K562 (cell line): ENCODE measurements at places on chromosomes 5 and 9. TPM values are rescaled to one million over a fixed set of nuclear protein-coding genes. Genes with fewer than 3 reads are reported as not detected.

Gene AJM1
- total RNA-seq: 3.2 TPM in 2 replicates

Gene IFNB1
- total RNA-seq: not detected in 2 replicates

Gene PCDHGA11
- total RNA-seq: 0.04 TPM in 1 of 2 replicates, not detected in the other

Gene PCSK1
- total RNA-seq: not detected in 2 replicates

Gene PDZD2
- 0.02 and 0.13 TPM in 2 replicates for total RNA-seq

Gene SPINK5
- 0.29 TPM in 2 replicates for total RNA-seq

Gene LSM11
- total RNA-seq: 6.2 and 6.7 TPM in 2 replicates

DNA sequence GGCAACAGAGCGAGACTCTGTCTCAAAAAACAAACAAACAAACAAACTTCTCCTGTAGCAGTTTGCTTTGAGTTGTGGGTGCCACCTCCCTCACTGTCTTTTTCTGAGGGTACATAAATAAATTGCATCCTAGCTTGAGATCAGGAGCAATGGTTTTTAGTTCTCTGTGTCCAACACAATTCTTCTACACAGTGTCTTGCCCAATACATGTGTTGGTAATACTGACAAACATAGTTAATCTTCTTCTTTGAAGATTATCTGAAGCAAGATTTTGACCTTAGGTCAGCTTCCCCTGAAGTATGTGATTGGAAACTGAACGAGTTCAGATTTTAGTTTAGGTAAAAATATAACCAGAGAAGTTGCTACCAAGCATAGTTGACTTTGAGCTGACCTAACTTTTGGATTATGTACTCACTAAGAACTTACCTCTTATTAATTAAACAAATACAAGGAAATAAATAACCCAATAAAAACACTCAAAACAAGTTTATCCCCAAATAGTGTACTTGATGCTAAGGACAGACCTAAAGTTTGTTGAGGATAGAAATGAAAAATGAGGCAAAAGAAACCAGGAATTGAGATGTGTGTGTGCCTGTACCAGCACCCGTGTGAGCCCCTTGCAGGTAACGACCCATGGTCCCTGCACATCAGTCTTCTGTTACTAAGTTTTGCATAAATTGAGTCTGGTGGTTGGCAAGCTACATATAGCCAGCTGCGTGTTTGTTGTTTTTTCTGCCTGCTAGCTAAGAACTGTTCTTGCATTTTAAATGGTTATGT is 16.2 kb downstream of the TJP2 start:
- no peak overlapping the region for H3K27ac ChIP-seq
- peaks cover 8% of the 10 kb centered on the region for H3K4me1 ChIP-seq
- no peak for DNase-seq
- H3K36me3 ChIP-seq: no peaks in the 10 kb centered on the region; the same call in 2 of the 3 replicates

DNA sequence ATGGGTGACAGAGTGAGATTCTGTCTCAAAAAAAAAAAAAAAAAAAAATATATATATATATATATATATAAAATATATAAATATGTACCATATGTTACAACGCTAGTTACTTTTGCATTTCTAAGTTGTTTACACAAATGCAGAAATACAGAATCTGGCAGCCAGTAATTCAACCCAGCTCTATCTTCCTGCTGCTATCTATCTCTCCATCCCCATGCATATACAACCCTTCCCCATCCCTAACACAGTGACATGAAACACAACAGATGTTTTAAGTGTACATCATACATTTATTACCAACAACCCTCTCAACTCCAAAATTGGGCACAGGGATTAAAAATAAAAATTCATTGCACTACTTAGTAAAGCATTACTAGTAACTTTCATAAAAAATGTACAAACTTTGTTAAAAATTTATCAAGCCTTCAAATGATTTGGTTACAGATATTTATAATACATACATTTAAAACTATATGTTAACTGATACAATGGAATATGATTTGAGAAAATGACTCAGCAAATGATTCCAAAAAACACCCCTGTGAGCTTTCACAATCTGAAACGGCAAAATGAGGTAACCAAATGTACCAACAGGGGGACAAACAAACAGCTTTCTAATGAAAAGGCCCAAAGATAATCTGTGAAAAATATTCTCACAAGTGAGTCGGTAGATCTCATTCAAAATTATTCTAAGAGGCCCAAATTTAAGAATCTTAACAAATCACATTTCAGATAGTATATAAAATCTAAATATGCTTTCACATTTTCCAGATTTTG is 63.8 kb downstream of the RNF38 start:
- no peaks in the 10 kb centered on the region for H3K27me3 ChIP-seq
- no peak for DNase-seq
- peaks cover 29% of the 10 kb centered on the region; the same call in 2 of the 3 replicates for H3K36me3 ChIP-seq
- no peak overlapping the region for H3K27ac ChIP-seq

GRCh38 chr9:84283946-84284345 is 56.6 kb downstream of the SLC28A3 start:
- no peaks in the 10 kb centered on the region for H3K4me1 ChIP-seq
- no peak overlapping the region for H3K4me3 ChIP-seq

DNA sequence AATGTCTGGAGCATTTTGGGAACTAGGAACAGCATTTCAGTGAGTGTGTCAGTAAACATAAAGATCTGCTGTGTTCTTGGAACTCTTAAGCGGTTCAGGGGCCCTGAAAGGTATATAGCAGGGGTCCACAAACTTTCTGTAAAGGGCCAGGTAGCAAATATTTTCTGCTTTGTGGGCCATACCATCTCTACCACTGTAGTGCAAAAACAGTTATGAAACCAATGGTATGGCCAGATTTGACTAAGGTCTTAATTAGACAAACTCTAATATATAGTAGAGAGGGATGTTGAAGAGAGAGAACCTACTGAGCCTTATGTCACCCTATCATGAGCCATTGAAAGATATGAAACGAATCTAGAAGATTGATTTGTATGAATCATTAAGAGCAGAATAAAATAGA is 5.3 kb downstream of the TNPO1 start:
- no peak overlapping the region for H3K4me3 ChIP-seq
- H3K27ac ChIP-seq: no peak overlapping the region
- no peak for DNase-seq

- no peaks in the 10 kb centered on the region for H3K36me3 ChIP-seq
- no peaks in the 10 kb centered on the region for H3K27me3 ChIP-seq
- no peak for DNase-seq
- no peak overlapping the region for H3K4me3 ChIP-seq
Measured at GRCh38 chr5:164497311-164498064, 992.1 kb downstream of the MAT2B start.

DNA sequence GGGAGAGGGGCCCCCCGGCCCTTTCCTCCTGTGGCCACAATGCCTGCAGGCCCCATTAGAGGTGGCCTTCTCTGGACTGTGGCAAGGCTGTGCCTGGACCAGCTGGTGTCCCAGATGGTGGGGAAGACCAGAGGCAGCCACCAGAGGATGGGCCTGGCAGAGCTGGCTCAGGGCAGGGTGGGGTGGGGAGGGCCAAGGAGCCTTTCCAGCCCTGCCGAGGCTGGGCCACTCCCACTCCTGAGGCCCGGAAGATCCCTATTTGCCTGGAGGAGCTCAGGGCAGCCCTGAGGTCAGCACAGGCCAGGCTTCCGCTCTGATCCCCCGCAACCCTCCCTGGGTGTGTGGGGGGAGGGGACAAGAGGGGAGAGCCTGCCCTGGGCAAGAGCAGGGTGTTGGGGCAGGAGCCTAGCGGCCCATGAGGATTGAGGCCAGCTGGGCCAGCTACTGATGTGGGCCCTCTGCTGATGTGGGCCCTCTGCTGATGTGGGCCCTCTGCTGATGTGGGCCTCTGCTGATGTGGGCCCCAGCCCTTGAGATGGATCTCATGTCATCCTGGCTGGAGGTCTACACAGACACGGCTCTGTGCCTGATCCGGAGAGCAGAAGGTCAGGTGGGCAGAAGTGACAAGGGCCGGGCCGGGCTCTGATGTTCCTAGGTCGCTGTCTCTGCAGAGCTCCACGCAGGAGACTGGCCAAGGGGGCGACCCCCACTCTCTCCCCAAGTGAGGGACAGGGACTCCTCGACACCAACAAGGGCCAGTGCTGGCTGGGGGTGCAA is 6.0 kb downstream of the MRPS2 start:
- peak; percentile 83 for DNase-seq
- H3K4me3 ChIP-seq: no peak overlapping the region
- peaks cover 32% of the 10 kb centered on the region for H3K4me1 ChIP-seq

DNA sequence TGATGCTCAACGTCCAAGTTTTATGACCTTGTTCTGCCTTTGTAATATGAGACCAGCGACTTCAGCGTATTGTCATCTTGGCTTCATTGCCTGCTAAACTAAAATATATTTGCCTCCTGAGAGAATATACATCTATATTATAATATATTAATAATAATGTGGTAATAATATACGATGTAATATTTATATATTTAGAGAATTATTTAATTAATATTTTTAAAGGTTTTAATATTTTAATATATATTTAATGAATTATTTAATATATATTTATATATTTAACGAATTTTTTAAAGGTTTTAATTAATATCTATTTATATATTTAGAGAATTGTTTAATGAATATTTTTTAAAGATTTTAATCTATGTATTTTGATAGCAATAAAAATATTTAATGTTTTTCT is 700.7 kb downstream of the TAF11L14 start:
- H3K27ac ChIP-seq: no peak overlapping the region
- no peaks in the 10 kb centered on the region for H3K27me3 ChIP-seq
- H3K4me1 ChIP-seq: no peaks in the 10 kb centered on the region
- H3K36me3 ChIP-seq: no peaks in the 10 kb centered on the region
- no peak overlapping the region for H3K4me3 ChIP-seq

GRCh38 chr5:178453224-178453623 is 137.0 kb downstream of the COL23A1 start:
- H3K27me3 ChIP-seq: no peaks in the 10 kb centered on the region
- H3K27ac ChIP-seq: no peak overlapping the region
- H3K4me1 ChIP-seq: peaks cover 42% of the 10 kb centered on the region
- DNase-seq: peak; percentile 67

- H3K4me1 ChIP-seq: no peaks in the 10 kb centered on the region
- H3K27ac ChIP-seq: no peak overlapping the region
- no peaks in the 10 kb centered on the region for H3K36me3 ChIP-seq
- H3K27me3 ChIP-seq: no peaks in the 10 kb centered on the region; the same call in 1 of the 2 replicates
Measured at GRCh38 chr9:15150939-15151338, 156.1 kb downstream of the TTC39B start.

- H3K4me1 ChIP-seq: no peaks in the 10 kb centered on the region
- no peaks in the 10 kb centered on the region for H3K27me3 ChIP-seq
- no peak overlapping the region for H3K27ac ChIP-seq
Measured at GRCh38 chr9:32863291-32863690, 80.0 kb downstream of the TMEM215 start.

DNA sequence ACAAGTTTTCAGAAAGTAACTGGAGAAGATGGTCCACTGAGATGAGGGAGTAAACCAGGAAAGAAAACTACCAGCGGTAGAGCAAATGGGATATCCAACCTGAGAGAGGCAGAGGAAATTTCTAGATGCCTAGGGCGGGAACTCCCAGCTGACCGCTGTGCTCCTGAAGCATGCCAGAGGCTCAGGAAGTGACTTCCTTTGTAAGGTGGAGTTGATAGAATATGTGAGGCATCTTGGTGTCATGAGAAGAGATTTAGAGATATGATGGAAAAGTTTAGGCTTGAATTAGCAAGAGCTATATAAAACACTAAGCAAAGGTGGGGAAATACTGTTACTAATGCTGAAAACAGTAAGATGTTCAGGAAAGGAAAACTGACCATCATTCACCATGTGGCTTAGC is 124.1 kb downstream of the C9orf152 start:
- H3K27me3 ChIP-seq: no peaks in the 10 kb centered on the region
- no peaks in the 10 kb centered on the region for H3K4me1 ChIP-seq
- no peak overlapping the region for H3K4me3 ChIP-seq
- no peak overlapping the region for H3K27ac ChIP-seq

DNA sequence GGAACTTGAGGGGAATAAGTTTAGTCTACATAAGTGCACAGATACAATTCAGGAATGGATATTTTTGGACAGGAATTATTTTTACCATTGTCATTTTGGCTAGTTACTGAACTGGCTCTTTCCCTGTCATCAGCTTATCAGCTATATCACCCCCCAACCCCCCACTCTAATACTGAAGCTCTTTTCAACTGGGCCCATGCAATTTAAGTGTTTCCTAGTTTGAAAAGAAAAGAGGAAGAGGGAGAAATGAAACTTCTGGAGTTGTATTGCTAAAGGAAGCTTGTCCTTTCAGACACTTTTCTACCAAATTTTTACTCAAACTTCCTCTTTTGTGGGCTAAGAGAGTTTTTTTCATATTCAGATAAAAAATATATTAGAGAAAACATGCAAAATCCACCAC is 18.5 kb upstream of the TIMD4 start:
- no peak for DNase-seq
- H3K4me1 ChIP-seq: no peaks in the 10 kb centered on the region
- H3K27ac ChIP-seq: no peak overlapping the region
- no peak overlapping the region for H3K4me3 ChIP-seq

DNA sequence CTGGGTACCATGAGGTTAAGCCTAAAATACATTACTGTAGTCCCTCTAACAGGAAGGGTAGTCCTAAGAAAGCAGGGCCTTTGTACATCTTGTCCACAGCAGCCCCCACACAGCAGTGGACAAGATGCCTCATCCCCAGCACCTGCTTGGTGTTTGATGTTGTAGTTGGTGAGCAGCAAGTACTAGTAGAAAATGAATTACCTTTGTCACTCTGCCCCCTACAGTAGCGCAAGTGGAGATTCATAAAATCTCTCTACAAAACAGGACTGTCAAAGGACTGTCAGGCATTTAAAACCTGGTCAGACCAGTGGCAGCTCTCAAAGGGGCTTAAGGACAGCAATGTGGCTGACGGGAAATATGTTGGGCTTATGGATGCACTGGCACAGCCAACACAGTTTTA is 122.5 kb downstream of the TMEM174 start:
- peaks cover 37% of the 10 kb centered on the region for H3K27me3 ChIP-seq
- no peak overlapping the region for H3K27ac ChIP-seq
- no peak for DNase-seq
- H3K36me3 ChIP-seq: no peaks in the 10 kb centered on the region
- H3K4me3 ChIP-seq: no peak overlapping the region
- peaks cover 13% of the 10 kb centered on the region; the same call in 2 of the 3 replicates for H3K4me1 ChIP-seq

DNA sequence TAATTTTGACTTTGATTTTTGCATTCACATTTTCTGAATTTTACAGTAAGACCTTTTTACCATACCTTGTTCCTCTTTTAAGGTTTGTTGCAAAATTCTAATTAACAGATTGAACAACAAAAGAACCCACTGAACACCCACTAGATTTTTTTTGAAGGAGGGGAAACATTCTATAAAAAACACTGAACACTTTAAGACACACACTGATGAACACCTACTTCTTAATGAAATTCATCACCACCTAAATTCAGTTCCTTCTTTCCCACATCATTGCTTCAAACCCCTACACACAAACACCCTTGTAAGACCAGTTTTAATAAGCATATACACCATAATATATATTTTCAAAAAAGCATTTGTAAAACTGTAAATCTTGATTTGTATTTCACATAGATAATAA is 559.0 kb upstream of the MEF2C start:
- no peaks in the 10 kb centered on the region for H3K36me3 ChIP-seq
- H3K4me1 ChIP-seq: no peaks in the 10 kb centered on the region; the same call in 1 of the 2 replicates
- H3K4me3 ChIP-seq: no peak overlapping the region
- H3K27me3 ChIP-seq: no peaks in the 10 kb centered on the region

GRCh38 chr9:91809581-91810285 is 140.3 kb downstream of the ROR2 start:
- H3K4me1 ChIP-seq: peaks cover 19% of the 10 kb centered on the region
- H3K27ac ChIP-seq: no peak overlapping the region
- H3K27me3 ChIP-seq: no peaks in the 10 kb centered on the region
- peaks cover 7% of the 10 kb centered on the region; the same call in 2 of the 3 replicates for H3K36me3 ChIP-seq
- DNase-seq: no peak
- H3K4me3 ChIP-seq: no peak overlapping the region

GRCh38 chr9:20528253-20528652 is 94.0 kb downstream of the MLLT3 start:
- no peaks in the 10 kb centered on the region for H3K4me1 ChIP-seq
- no peaks in the 10 kb centered on the region for H3K36me3 ChIP-seq
- no peak overlapping the region for H3K27ac ChIP-seq
- H3K4me3 ChIP-seq: no peak overlapping the region
- DNase-seq: no peak
